ENCODE measurements at places on chromosomes 4 and X.

GRCh38 chrX:79159800-79160199 lies 15.3 kb downstream of the GPR174 start:
- DNase-seq: no peak

GRCh38 chr4:105835177-105835576 lies 60.1 kb upstream of the NPNT start:
- DNase-seq: no peak

- no peak for DNase-seq
Observed at GRCh38 chr4:73661646-73662119, 41.4 kb upstream of the RASSF6 start.

- no peak for DNase-seq
Observed at GRCh38 chr4:6555519-6555918, 19.5 kb upstream of the MAN2B2 start.

DNA sequence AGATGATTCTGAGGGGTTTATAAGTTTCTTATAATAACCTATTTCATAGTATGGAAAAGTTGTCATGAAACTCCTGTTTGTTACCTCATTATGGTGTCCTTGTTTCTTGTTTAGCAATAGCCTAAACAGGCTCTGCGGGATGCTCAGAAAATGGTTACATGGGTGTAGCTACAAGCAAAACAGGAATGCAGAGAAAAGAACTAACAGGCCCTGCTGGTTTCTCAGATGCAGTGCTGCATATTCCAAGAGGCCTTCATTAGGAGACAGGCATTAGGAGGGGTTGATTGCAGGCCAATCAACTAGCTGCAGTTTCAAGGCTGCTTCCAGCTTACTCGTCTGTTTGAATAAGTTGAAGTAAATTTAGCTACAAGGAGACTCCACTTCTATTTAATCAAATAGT lies 37.6 kb upstream of the HPGD start:
- DNase-seq: no peak

GRCh38 chrX:11113731-11114130 lies 2.6 kb downstream of the HCCS start:
- no peak for DNase-seq

GRCh38 chr4:6188687-6189305 lies 11.6 kb downstream of the JAKMIP1 start:
- no peak for DNase-seq

DNA sequence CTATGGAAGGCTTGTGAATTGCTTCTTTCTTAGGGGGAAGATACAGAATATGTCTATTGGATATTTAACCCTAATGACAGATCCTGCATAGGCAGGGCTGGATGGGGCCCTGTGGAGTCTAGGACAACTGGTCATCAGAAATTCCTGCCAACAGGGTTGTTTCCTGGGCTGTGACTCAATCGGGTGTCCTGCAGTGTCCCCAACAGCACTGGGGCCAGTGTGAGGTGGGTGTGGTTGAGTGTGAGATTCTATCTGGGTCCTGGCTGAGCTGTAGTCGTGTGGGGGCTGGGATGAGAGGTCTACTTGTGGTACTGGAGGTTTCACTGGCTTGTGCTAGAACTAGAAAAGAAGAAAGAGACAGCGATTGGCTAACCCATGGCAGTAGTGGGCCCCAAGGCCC lies 87.3 kb upstream of the WDR1 start:
- DNase-seq: no peak

DNA sequence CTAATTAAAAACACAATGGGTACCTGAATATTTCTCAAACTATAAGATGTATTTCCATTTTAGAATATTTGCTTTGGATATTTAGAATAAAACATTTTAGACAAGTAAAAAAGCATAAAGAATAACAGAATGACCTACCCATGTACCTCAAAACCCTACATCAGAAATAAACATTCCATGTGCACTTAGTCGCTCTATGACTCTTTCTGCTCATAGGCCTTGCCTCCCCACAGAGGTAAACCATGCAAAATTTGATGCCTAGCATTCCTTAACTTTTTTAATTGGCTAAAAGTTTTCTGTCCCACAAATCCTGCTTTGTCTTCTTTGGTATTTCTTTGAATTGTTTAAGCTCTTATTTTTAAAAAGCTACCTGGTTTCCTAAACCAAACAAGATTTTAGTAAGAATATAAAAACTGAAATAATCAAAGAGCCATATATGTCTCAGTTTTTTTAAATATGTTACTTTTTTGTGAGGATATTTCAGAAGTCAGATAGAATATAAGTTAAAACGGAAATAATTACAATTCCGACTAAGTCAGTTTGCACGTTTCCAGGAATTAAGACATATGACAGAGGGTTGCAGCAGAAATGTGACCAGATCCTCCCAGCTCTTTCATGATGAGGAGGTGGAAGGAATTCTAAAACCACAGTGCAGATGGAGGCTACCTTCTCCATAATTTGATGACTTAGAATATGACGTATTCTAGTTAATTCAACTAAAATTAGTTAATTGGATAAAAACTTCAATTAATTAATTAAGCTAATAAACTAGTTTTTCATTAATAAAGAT lies 102.5 kb downstream of the FIP1L1 start:
- DNase-seq: no peak

DNA sequence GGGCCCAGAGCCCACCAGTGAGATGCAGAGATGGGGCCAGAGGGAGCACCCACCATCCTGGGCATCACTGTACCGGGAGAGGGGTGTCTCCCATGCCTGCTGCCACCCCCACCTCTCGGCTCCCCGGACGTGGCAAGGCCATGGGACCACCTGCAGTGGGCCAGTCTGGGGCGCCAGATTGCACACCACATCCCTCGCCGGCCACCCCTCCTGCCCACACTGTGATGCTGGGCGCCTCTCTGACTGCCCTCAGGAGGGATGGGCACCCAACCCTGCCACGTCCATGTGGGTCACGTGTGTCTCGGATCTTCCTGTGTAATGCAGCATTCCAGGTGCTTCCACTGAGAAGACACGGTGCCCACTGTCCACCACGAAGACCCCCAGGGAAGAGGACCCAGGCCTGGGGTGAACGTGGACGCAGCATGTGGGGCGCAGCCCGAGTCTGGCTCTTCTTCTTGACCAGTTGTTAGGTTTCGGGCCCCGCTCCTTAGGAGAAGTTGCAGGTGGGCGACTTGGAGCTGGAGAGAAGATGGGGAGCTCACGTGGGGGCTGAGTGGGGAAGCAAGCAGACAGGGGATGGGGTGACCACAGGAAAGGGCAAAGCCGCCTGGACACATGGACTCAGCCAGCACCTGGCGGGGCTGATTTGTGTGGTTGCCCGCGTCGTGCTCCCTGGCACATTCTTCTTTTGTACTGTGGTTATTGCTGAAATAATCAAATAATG lies 47.7 kb downstream of the ZFYVE28 start:
- no peak for DNase-seq

- no peak for DNase-seq
Observed at GRCh38 chrX:39720945-39721344, 376.8 kb downstream of the BCOR start.

DNA sequence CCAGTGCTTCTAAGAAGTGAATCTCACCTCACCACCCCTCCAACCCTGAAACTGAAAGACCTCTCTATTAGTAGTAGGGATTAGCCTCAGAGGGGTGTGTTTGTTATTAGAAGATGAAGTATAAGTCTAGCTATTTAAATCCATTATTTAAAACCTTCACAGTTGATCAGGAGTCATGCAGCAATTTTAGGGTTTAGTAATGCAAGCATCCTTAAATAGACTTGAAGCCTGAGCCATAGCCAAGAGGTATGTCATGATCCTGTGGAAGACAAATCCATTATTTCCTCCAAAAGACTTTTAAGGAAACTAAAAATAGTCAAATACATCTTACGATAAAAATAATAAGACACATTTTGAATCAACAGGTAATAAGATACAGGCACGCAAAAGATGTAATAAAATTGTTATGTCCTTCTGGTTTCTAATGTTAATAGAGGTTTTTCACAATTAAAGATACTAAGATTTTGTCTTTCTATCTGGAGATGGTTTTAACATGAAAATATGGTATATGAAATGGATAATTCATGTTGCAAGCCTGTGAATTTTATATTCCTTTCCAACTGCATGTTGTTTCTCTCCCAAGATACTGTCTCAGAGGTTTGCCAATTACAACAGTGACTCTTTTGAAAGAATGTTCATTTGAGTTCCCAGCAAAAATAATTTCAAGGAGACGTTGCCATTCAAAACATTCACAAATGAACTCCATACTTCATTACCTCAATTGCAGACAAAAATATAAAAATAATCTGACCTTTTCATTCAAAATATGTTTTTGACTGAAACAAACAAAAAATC lies 68.0 kb downstream of the LUZP4 start:
- no peak for DNase-seq

DNA sequence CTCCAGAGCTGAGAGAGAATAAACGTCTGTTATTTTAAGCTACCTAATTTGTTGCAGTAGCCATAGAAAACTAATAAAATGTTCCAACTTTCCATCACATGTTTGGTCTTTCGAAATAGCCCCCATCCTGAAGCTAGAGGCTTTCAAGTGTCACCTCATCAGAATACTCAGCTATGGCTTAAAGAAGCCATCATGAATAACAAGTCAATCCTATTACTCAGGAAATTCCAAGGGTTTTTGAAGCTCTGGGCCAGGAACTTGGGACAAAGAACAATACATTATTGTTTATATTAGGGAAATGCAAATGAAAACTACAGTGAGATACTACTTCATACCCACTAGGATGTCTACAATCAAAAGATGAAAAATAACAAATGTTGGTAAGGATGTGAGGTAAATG lies 42.2 kb downstream of the TBCK start:
- DNase-seq: no peak

- DNase-seq: no peak
Observed at GRCh38 chrX:68203211-68203610, 230.1 kb downstream of the OPHN1 start.

- no peak for DNase-seq
Observed at GRCh38 chr4:28868841-28869240, 1851.3 kb upstream of the PCDH7 start.

- DNase-seq: no peak
Observed at GRCh38 chrX:68834371-68835103, 5.7 kb downstream of the EFNB1 start.

GRCh38 chrX:119935215-119935874 lies 8.2 kb downstream of the NKAP start:
- DNase-seq: no peak

GRCh38 chrX:39551762-39552161 lies 546.0 kb downstream of the BCOR start:
- no peak for DNase-seq

DNA sequence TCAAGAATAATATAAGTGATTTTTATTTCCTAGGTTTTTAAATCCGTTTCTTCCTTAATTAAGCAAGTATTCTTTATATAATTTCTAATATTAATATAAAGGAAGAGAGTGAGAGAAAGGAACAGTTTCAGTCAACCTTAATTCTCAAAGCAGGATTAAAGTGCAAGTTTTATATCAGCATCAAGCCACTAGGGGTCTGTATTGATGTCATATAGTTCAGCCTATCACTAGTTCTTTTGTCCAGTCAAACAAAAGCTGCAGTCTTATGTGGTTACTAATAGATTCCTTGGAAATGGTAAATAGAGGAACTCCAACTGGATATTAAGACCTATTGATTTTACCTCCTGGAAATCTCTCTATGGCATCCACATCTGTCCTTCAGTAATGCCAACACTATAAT lies 82.0 kb downstream of the NAP1L3 start:
- DNase-seq: no peak

DNA sequence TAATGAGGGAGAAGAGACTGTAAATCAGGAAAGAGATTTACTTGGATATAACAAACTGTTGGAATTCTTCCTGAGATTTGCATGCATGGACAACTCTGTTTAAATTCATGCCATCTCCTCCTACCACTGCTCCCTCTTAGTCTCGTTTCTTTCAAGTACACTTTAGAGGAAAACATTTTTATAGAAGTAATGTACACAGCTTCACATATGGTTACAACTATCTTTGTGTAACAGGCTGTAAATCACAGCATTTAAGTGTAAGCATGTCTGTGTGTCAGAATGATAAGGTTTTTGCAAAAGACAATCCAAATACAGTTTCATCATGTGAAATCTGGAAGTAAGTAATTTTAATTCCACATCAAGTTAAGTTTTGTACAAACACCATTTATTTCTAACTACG lies 21.5 kb upstream of the ENPEP start:
- no peak for DNase-seq

GRCh38 chrX:13386636-13387035 lies 66.8 kb upstream of the ATXN3L start:
- DNase-seq: no peak

GRCh38 chr4:16439768-16440167 lies 213.5 kb upstream of the TAPT1 start:
- no peak for DNase-seq

- DNase-seq: no peak
Observed at GRCh38 chr4:189304809-189305208, 635.9 kb upstream of the FRG1 start.

- DNase-seq: peak; percentile 28
Observed at GRCh38 chr4:185127021-185127925, 15.8 kb upstream of the SLC25A4 start.

- DNase-seq: no peak
Observed at GRCh38 chr4:147714575-147715401, 17.1 kb upstream of the ARHGAP10 start.

DNA sequence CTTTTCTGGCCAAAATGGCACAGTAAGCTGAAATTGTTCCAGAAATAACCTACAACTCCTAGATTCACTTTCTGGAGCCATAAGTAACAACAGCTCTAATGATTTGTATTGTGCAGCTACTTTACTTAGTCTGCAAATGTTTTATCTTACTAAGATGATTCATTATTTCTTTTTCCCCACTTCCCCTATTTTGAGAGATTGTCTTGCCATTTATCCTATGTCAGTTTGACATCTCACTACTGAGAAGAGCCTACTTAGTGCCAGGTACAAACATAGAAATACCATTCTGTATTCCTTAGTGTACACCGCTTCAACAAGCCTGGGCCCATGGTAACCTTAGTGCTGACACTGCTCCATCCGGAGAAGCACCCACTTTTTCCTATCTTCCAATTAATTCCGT lies 13.8 kb upstream of the STK26 start:
- DNase-seq: no peak

DNA sequence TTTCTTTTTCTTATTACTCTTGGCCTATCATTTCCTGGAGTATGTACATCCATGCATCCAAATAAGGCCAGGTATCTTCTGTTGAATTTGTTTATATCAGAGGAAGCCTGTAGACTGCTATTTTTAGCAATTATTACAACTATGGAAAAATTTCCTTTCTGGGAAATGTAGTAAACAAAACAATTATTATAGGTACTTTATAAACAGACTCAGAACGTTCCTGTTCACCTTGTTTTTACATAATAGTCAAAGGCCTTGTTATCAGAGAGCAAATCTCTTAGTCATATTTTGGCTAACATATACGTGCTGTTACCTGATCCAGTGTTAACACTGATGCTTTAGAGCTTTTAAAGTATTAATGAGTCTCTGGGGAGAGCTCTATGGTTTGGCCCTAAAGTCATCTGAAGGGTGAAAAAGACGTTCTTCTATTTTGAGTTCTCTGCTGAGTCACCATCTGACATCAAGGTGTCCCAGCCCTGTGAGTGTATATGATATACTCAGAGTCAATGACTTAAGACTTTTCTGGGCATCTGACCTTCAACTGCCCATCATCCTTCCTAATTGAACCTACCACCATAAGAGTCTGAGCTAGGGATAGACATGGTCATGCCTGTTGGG lies 7.3 kb downstream of the SPARCL1 start:
- DNase-seq: no peak

- no peak for DNase-seq
Observed at GRCh38 chrX:54640736-54641135, 110.7 kb downstream of the GNL3L start.

- no peak for DNase-seq
Observed at GRCh38 chr4:163404080-163404479, 60.4 kb downstream of the NPY5R start.

All from endothelial cell (in vitro differentiated cells).